GM12892 (cell line): ENCODE measurements at places on chromosomes 6 and 20.
A peak's percentile ranks its signal among the peaks of the same experiment; 100 is the strongest.

DNA sequence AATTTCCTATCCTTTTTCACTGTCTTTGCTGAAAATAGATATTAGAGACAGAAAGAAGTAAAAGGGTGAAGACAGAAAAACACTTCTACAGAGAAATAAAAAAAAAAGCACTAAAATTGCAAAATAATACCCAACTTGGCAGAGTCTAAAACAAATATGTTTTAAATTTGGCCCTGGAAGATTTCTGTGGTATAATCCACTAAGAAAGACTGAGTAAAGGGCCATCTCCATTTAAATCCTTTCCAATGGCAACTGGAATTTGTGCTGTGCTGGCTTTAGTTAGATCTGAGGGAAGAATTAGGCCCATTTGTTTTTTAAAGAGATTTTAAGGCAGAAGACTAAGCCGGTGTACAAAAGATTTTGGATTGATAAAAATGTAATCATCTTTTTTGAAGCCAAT, 321.2 kb downstream of the GJA1 start:
- no peak for DNase-seq

GRCh38 chr20:36632487-36633284, 13.3 kb downstream of the SLA2 start:
- no peak for DNase-seq

- DNase-seq: no peak
These were observed 54.6 kb upstream of the PKIB start for GRCh38 chr6:122555561-122555960.

- no peak for DNase-seq
These were observed 3.0 kb upstream of the TGM2 start for GRCh38 chr20:38167851-38168760.

DNA sequence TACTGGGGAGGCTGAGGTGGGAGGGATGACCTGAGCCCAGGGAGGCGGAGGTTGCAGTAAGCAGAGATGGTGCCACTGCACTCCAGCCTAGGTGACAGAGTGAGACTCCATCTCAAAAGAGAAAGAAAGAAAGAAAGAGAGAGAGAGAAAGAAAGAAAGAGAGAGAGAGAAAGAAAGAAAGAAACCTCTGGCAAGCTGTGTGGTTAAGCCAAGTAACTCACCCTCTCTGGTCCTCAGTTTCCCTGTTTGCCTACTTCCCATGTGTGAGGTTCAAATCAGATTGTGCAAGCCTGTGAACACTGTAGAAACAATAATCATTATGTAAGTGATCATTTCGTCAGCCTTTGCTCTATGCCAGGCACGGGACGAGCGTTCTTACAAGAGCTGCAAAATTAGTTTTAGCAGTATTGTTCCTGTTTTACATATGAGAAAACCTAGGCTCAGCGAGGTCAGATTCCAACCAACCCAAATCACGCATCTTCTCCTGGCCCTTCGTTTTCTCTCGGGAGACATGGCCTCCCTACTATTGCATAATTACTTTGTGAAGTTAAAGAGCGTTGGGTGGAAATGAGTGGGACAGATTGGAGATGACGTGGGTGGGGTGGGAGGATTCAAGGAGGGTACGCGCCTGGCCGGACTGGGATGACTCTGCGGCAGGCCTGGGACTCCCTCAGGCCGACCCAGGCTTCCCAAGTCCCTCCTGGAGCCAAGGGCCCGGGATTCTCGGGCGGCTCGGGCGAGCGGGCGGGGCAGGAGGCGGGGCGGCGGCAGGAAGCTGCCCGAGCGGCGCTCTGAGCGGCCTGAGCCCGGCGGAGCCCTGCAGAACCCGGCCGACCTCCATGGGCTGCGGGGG, at the start of gene SNX21:
Gene SNX21, plus strand, starts transcription at position 770 of the 853 bp plus-strand sequence. CDS start 121 bp downstream, outside the sequence.
- DNase-seq: peak; percentile 61

- DNase-seq: no peak
These were observed 18.7 kb downstream of the MOCS3 start for GRCh38 chr20:50977066-50978021.

DNA sequence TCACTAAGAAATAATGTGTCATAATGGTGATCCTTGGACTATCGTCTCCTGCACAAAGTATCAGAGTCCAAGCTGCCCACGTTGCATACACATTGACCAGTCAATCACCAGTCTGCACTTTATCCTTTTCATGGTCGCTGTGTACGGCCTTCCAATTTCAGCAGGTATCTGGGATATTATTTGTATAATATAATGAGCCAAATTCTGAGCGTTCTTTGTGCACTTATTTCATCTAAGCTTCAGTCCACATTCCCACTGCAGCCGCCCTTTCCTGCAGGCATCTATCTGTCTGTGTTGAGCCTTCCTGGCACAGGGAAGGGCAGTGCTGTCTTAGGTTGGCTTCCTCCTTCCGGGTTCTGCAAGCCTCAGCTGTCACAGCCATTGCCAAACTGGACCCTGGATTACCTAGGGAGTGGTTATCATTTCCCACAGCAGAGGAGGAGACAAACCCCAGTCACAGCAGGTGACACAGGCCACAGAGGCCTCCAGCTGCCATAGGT, 174.3 kb downstream of the TTLL2 start:
- no peak for DNase-seq

- no peak for DNase-seq
These were observed 164.9 kb upstream of the EPHA7 start for GRCh38 chr6:93584300-93584699.

DNA sequence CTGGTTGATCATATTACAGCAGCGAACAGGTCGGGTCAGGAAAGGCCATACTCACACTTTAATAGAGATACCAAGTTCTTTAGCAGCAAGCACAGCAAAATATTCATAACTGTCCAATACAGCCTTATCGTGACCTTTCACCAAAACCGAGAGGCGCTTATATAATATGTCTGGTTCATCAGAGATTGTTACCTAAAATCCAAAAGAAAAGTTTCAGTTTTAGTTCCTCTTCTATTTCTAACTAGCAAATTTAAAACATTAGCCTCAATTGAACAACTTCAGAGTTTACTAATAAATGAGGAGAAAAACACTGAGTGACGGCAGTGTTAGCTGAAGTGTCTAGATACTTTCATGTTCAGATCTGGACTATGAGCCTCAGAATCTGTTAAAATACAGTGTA, 5.9 kb downstream of the MRPS10 start:
- no peak for DNase-seq

DNA sequence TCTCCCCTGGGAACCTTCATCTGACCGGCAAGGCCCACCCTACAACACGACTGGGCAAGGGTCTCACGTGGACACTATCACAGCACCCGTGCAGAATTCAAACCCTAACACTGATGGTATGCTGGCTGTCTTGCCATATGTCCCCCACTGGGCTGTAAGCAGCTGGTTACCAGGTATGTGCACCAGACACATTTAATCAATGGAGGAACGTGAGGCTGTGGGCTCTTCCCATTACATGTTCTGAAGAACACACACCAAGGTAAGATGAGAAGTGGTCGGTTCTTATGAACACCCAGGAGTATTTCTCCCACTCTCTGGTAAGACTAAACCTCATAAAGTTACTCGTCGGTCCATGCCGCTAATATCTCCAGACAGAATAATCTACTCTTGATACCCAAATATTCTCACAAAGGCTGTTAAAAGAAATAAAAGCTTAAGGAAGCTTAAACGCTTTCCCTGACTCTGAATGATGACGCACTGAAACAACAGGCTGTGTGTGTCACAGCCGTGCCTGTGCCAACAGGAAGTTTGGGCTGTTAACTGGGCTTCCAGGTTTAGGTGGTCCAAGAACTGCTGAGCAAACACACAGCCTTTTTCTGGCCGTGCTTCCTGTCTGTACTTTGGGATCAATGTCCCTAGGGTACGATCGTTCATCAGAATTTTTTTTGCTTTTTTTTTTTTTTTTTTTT, 75.3 kb downstream of the SLC23A2 start:
- DNase-seq: no peak

GRCh38 chr6:133741375-133741861, 147.5 kb upstream of the TCF21 start:
- no peak for DNase-seq

DNA sequence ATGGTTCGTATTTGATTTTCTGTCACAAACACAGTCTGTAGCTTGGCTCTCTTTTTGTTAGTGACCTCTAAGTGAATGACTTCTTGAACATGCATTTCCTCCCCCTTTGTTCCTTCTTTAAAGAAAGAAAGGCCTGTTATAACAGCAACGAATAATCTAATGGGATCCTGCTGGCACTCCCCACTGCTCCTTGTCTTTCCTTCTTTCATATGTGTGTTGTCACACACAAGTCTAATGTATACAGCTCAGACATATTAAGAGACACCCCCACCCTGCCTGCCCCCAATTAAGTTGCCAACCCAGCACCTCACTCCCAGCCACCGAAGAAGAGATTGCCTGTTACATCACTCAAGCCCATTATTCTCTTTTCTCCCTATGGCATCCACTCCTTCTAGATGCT, 4.9 kb upstream of the SAMD5 start:
- DNase-seq: no peak

DNA sequence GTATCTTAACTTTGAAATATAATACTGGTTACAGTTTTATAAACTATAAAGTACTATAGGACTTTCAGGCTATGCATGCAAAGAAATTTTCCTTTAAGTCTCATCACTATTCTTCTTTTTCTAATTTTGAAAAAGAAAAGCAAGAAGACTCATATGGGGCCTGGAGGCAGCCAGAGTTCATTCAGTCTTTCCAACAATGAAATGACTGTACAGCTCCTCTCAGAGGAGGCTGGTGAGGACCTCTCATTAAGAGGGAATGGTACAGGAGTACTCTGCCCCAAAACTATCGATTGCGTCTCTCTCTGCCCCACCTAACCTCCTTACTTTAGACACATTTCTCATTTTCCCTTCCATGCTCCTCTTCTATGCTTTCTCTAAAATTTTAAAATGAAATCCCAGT, 66.3 kb downstream of the FILIP1 start:
- DNase-seq: no peak

GRCh38 chr20:13251904-13252297, 30.8 kb downstream of the ISM1 start:
- DNase-seq: no peak

DNA sequence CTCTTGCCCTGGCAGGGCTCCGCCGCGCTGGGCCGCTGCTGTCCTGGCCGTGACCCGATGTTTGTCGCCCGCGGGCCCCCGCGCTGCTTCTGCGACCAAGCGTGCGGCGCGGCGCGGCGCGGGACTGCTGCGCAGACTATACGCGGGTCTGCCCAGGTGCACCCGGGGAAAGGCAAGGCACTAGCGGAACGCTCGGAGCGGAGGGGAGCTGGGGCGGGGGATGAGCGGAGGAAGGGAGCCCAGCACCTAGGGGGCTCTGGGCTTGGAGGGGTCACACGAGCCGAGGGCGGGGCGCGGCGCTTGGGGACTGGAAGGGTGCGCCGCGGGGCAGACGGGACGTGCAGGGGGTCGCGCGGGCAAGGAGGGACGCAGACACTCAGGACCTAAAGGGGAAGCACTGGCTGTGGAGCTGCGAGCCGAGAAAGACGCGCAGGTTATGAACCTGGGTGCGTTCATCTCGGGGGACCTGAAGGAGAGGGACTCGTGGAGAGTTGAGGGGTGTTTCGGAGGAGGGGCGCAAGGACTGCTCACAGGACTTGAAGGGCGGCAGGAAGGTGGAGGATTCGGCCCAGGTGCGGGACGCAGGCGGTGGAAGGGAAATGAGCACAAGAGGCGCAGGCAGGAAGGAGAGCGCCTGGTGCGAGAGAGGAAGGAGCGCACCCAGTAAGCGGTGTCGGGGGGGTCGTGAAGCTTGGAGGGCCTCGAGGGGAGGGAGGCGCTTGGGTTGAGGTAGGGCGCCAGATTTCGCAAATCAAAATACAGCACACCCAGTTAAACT, 40.8 kb upstream of the ZNFX1 start:
- DNase-seq: no peak

DNA sequence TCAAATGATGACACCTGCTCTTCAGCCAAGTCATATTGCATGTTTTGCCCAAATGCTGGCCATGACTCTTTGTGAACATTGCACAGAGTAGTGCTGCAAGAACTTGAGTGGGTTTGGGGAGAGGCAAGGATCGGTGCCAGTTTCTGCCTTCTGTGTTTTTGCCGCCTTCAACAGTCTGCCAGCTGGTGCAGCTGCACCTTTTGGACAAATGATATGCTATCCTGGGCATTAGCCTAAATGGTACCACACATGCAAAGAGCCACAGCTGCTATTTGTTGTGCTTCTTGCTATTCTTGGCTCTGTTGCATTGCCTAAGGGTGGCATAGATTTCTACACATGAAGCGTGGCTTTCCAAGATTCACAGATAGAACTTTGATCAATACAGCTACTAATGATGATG, 189.0 kb upstream of the CCN2 start:
- DNase-seq: no peak
